ENCODE measurements at places on chromosomes 7 and 10.

- DNase-seq = no peak
Observed at GRCh38 chr7:69309601-69310000, 288.7 kb upstream of the AUTS2 start.

GRCh38 chr10:119543814-119544642 lies 1.5 kb upstream of the RGS10 start:
- DNase-seq = no peak

GRCh38 chr7:4613846-4614548 lies 68.1 kb upstream of the FOXK1 start:
- no peak for DNase-seq

- no peak for DNase-seq
Observed at GRCh38 chr10:115209133-115209532, 116.0 kb downstream of the ATRNL1 start.

DNA sequence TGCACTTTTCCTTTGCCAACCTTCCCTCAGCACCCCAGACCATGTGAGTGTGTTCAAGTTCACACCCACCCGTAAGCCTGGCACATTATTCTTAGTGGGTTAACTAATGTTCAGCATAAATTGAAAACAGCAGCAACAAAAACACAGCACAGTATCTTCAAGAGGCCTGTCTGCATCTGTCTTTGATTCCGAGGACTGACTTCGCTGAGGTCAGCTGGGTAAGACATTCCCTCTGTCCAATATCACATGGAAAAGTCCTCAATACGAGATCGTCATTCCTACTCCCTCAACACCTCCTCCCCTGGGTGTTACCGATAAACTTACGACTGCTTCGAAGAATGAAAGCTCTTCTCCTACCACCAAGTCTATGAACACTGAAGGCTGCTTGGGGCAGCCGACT lies 218.8 kb downstream of the SFMBT2 start:
- no peak for DNase-seq

DNA sequence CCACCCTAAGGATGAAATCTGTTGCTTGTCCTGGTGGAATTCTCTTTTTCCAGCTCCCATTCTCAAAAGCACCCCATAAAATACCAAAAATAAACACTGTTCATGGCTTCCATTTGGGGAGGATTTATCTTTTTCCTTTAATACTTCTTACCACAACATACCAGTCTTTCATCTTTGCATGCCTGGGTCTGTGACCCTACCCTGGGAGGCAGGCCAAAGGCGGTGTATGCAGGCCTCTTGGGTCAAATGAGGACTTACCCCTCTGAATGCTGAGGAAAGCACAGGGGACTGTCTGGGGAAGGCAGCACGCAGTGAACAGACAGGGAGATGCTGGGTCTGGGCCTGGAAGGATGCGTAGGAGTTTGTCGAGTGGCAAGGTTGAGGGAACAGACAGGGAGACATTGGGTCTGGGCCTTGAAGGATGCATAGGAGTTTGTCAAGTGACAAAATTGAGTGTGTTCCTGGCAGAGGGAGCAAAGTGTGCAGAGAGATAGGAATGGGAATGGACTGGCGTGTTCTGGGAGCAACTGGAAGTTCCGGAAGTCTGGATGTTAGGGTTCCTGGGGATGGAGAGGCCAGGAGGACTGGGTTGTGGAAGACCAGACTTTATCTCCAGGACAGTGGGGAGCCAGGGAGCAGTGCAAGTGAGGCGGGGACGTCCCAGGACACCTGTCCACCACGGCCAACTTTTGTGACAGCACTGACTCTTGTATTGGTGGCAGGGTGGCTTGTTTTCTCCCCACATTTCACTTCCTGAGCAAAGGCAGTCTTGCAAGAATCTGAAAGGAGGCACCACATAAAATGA lies 40.8 kb downstream of the MYL10 start:
- no peak for DNase-seq

DNA sequence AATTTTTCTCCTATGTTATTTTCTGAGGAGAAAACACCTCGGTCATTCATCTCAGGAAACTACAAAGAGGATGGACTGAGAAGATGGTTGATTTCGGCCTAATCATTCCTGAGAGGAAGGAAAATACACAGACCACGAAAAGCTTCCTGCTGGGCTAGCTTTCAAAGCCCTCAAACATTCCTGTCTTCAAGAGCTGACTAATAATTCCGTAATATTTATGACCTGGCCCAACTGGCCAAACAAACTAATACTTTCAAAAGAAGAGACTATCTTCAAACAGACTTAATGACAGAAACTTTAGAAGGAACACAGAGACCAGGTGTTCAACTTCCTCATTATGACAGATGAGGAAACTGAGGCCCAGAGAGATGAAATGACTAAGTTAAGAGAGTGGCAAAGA lies 215.1 kb upstream of the FRMD4A start:
- DNase-seq = no peak

DNA sequence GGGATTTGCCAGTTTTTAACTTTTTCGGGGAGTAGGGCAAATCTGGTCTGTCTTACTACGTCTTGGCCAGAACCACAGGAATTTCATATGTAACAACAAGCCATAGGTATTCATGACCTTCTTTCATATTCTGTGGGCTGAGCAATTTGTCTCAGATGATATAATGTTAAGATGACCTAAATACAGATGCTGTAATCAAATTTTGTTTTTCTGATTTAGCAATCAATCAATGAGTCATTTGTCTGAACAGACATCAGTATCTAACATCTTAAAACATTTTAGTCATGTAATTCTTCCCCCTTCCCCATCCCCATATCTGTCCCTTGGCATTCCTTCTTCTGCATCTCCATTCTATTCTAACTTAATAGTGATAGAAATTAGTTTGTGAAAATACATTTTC lies 24.8 kb upstream of the NME8 start:
- no peak for DNase-seq

- no peak for DNase-seq
Observed at GRCh38 chr7:111892588-111892987, 313.6 kb downstream of the DOCK4 start.

DNA sequence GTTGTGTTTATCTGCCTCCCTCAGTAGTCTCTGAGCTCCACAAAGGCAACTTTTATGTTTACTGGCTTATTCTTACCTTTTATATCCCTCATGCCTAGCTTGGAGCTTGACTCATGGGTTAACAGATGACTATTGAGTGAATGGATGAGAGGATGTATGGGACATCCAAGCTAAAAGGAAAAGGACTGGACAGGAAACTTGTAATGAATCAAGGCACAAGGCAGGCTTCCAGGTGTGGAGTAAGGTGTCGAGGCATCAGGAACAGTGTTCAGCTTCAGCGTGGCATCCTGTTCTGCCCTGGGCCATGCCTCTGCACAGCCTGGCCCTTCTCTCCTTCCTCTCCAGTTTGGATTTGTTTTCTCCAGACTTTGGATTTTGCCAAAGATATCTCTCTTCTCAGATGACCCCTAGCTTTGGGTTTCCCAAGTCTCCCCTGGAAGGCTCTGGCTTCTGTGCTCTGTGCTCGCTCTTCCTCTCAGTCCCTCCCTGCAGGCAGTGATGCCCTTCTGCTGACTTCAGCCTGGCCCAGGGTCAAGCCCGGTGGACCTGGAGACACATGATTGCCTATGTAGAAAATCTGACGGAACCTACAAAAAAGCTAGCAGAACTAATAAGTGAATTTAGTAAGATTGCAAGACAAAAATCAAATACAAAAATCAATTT lies 367.3 kb downstream of the CXCL12 start:
- no peak for DNase-seq

- DNase-seq = no peak
Observed at GRCh38 chr10:22222236-22223190, 4.7 kb upstream of the EBLN1 start.
